Suprapubic skin (tissue), 4 donors: ENCODE measurements at places on chromosomes 1 and 21.

DNA sequence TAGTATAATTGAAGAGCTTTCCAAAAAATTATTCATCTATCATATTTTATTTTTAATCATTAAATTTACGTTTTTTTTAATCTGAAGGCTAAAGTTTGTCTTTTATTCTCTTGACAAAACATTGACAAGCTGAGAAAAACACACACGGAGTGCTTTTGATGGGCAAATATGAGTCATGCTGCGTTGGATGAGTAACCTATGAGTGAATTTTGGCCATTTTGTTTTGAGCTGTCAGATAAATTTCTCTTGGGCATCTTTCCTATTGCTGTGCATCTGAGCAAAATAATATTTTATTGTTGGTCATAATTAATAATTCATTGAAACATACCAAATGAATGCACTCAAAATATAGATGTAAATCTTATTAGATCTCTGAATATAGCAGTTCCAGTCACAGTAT is 1144.1 kb upstream of the ADGRL2 start:
- DNase-seq, result no peak

DNA sequence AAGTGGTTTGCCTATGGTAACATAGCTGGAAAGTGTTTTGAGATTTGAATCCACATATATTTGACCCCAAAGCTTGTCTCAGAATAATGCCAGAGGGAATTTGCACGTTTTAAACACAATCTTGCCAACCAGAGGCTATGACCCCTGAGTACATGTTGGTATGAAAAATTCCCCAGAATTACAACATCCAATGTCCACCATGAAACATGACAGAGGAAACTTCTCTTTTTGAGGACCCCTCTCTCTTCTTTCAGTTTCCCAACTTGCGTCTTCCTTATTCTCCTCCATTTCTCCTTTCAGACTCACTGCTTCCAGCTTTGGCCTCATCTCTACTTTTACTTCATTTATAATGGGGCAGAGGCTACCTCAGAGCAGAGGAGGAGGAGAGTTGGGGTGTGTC is 5.5 kb upstream of the KCNJ9 start:
- DNase-seq, result no peak

GRCh38 chr21:41018431-41018830 is 149.5 kb upstream of the BACE2 start:
- DNase-seq, result no peak

GRCh38 chr1:24345334-24345733 is 26.2 kb downstream of the GRHL3 start:
- no peak for DNase-seq

DNA sequence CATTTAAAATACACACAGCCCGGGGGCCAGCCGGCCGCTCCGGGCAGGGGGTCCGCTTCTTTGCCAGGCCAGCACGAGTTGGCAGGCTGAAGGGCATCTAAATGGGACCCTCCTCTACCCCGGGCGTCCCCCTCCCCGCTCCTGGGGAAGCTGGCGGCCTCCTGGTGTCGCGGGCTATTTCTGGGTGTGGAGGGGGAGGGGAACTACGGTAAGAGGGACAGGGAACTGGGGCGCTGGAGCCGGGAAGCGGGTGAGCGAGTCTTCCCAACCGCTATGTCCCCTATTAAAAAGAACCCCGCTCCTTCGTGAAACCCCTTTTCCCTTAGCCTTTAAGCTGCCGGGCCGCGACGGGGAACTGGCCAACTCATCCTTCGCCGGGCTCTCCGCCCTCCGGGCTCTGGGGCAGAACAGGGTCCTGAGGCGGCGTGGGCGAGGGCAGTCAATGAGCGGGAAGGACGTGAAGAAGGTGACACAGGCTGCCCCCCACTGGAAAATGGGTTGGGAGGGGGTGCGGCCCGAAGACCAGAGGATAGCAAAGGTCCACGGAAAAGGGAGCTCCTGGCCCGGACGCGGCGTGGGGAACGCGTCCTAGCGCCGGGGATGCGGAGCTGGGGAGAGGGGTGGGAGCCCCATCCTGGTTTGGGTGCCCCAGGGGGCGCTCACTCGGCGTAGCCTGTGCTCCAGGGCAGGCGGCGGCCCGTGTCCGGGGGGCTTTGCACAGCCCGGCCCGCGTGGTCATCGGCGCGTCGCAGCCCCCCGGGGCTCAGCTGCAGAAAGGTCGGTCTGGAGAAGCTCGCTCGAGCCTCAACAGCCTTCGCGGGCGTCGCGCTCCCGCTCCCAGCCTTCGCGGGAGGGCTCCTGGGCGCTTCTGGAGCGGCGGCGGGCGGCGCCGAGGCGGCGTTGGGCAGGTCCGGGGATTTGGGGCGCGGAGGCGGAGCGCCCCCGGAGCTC is 544 bp downstream of the PPM1J start:
- DNase-seq, result peak; percentile 81
